ENCODE measurements at places on chromosomes 16 and 17.
A peak's percentile ranks its signal among the peaks of the same experiment; 100 is the strongest.

DNA sequence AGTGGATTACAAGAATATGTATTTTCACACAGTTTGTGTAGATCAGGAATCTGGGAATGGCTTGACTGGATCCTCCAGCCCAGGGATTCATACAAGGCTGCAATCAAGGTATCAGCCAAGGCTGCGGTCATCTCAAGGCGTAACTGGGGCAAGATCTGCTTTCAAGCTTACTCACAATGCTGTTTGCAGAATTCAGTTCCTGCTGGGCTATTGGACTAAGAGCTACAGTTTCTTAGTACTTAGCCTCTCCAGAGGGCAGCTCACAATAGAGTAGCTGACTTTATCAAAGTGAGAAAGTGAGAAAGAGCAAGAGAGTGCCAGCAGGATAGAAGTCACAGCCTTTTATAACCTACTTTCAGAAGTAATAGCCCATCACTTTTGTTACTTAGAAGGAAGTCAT is 211.0 kb downstream of the MAP2K6 start:
- no peak for DNase-seq

- DNase-seq, result no peak
These were observed 30.8 kb downstream of the AXIN2 start for GRCh38 chr17:65530523-65531255.

- DNase-seq, result no peak
These were observed 772 bp upstream of the SAMD14 start for GRCh38 chr17:50130559-50131305.

- DNase-seq, result no peak
These were observed 14.7 kb upstream of the ZG16 start for GRCh38 chr16:29763326-29763725.

DNA sequence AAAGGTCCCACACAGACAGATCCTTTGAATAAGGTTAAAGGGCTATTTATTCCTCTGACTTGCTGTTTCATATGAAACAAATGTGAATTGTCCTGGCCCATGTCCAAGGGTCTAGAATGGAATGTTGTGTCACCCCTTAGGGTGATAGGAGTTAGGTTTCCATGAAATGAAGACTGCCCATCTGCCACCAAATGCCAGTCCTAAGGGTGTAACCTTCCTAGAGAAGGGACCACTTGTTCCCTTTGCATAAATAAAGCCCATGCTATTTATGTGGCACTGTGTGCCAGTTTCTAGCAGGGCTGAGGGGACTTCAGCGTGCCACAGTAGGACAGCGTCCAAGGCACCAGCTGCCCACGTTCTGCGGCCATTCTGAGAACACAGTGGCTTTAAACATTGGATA is 171.3 kb downstream of the ABCA8 start:
- DNase-seq, result no peak

GRCh38 chr16:58426966-58427365 is 34.7 kb downstream of the GINS3 start:
- no peak for DNase-seq

GRCh38 chr16:50136399-50136798 is 16.7 kb upstream of the TENT4B start:
- no peak for DNase-seq

- no peak for DNase-seq
These were observed 197.6 kb downstream of the MSI2 start for GRCh38 chr17:57453841-57454425.

- peak; percentile 82 for DNase-seq
These were observed 1183.2 kb downstream of the CDH11 start for GRCh38 chr16:63938661-63939060.

DNA sequence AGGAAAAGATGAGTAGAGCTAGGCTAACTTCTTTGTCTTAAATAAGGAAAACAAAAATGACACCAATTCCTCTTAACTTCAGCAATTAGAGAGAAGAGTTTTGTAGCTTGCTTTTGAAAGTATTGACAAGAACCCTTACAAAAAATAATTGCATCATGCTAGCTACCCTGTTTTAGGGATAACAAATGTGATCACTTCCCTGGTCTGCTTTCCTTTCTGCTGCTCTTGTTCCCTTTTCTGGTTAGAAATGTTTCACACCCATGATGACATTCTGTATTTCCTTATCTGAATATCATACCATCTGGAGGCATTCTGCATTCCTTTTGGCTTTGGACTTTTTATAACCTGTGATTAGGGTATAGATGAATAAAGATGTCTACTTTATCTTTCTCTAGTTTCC is 9.9 kb upstream of the SMIM36 start:
- no peak for DNase-seq

- DNase-seq, result no peak
These were observed 9.1 kb downstream of the PTRH2 start for GRCh38 chr17:59698143-59698542.

GRCh38 chr17:19747829-19748806 is at the start of gene ALDH3A1:
TSS of gene ALDH3A1 (minus strand) at chr17:19748298. CDS start at chr17:19745129, 3,169 bp downstream.
- no peak for DNase-seq

- no peak for DNase-seq
These were observed 10.5 kb downstream of the PER1 start for GRCh38 chr17:8141741-8142140.

GRCh38 chr16:49491771-49492761 is 118.5 kb downstream of the C16orf78 start:
- no peak for DNase-seq

DNA sequence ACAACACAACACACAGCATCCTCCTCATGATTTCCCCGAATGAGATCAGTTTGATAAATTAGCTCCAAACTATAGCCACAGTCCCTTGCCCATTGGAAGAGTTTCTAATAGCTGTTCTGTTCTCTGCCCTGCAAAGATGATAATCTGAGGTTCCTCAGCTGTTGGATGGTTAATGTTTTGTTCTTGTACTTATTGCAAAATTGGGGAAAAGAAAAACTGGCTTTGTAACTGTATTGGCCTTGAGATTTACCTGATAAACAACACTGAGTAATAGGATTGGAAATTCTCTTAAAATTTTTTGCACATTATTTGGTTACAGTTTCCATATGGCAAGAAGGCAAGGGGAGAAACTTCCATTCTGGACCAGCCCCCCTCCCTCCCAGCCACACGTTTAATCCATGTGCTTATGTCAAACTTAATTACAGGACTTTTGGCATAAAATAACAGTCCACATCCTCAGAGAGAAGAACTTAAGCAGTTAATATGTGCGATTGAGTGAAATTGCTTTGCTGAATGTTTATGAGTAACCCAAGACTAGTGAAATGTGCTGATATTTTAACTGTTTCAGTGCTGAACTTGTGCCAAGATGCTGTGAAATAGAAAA is 119.1 kb upstream of the ZFHX3 start:
- no peak for DNase-seq

- DNase-seq, result no peak
These were observed 8.9 kb upstream of the AXIN1 start for GRCh38 chr16:361341-361871.

- DNase-seq, result no peak
These were observed 6.6 kb downstream of the ADAD2 start for GRCh38 chr16:84197466-84198128.

GRCh38 chr17:74231928-74232907 is 18.8 kb downstream of the TTYH2 start:
- no peak for DNase-seq

DNA sequence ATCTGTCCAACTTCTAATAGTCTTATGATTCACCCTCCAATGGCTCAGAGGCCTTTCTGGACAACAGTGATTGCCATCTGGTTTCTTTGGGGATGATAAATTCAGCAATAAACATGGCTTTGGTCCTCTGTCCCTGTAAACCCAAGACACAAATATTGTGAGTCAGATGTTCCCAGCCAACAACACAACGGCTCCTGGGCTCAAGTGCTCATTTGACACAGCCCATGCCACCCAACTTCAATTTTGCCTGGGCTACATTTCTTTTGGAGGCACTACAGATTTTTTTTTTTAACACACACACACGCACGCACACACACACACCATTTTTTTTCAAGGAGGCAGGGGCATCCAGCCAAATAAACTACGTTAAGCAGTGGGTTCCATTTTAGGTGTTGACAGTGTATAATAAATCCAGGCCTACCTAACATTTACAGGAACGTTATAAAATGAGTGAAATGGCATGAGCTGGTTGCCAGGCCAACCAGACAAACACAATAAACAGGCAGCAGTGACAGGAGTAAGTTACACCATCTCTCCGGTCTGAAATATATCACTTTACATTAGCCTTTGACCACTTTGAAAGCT is 939.9 kb upstream of the SOX9 start:
- peak; percentile 85 for DNase-seq

All from fibroblast of upper back skin (primary cell).